Fibroblast of pulmonary artery (primary cell): ENCODE measurements at places on chromosomes 7 and 10.

DNA sequence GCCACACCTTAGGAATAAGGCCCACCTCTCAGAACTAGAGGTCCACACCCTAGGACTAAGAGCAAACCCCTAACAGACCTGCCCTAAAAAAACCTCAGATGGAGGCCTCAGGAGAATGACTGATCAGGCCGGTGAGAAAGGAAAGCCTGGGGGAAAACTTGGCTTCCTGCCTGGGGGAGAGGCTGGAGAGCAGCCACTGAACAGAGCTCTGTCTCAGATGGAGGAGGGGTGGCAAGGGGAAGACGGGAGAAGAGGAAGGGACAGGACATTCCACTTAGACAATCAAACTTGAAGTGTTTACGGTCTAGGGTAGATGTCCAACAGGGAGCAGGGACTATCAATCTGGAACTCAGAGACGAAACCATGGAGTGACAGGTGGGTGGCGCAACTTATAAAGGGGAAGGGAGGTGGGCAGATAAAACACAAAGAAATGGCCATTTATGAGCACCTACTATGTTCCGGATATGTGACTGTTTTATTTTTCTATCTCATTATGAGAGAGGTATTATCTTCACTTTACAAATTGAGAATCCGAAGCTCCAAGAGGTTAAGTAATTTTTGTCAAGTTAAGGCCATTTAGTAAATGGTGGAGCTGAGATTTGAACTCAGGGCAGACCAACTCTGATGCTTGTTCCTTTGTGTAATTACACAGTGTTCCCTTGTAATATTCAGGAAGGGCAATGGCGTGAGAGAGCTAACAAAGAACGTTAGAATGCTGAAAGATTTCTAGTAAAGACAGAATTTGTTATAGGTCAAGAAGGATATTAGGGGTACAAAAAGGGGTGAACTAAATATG, 82.6 kb downstream of the DNMBP start:
- peak; percentile 72 for DNase-seq

DNA sequence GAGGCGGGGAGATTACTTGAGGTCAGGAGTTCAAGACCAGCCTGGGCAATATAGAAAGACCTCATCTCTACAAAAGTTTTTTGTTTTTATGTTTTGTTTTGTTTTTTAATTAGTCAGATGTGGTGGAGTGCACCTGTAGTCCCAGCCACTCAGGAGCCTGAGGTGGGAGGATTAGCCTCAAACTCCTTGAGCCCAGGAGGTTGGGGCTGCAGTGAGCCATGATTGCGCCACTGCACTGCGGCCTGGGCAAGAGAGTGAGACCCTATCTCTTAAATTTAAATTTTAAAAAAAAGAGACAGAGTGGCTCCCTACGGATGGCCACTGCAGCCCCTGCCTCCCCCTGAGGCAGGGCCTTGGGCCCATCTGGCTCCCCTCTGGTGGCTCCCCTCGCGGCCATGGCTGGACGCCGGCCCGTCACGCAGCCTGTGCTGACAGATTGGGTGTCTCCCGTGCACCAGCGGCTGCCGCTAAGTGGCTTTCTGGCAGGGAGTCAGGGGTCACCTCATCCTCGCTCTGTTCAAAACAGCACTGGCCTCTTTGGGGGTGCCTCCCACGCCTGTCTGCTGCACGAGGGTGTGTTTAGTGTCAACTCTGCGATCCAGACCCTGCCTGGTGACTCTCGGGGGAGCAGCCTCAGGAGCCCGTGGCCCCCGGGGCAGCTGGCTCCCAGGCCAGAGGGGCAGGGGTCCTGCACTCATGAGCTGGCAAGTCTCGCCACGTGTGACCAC, 44.4 kb upstream of the ELN start:
- DNase-seq = no peak

DNA sequence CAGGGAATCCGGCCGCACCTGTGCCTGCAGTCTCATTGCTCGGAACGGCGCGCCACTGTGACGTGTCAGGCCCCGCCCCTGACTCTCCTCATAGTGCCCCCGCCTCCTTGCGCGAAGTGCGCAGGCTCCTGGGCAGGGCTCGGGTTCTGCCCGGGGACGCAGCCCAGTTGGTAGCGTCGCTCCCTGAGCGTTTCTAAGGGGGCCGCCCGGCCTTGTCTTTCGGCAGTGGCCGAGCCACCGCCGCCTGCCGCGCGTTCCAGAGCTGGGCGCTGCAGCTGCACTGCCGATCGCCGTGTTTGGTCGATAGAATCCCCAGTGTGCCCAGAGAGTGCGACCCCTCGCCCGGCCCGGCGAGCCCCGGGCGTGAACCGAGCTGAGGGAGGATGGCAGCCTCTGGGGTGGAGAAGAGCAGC, at the start of gene KLHL7:
KLHL7 (plus strand) TSS at position 142 of the 413 bp plus-strand sequence; CDS start at position 384, 242 bp downstream.
- DNase-seq = peak; percentile 91

DNA sequence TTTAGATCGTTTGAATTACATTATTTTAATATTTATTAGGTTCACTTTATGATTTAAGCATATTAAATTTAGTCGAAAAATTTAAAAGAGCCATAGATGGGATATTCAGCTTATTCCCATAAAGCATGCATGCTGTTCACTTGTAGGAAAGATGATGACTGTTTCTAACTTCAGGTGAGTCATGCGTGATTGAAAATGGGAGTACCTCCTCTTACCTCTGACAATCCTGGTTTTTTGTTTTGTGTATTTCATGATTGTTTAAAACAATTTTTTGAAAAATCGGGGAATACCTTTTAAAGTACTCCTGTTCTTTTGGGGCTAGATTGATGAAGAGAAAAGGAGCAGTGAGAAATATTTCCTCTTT, 1.4 kb downstream of the TNKS2 start:
- DNase-seq = no peak

DNA sequence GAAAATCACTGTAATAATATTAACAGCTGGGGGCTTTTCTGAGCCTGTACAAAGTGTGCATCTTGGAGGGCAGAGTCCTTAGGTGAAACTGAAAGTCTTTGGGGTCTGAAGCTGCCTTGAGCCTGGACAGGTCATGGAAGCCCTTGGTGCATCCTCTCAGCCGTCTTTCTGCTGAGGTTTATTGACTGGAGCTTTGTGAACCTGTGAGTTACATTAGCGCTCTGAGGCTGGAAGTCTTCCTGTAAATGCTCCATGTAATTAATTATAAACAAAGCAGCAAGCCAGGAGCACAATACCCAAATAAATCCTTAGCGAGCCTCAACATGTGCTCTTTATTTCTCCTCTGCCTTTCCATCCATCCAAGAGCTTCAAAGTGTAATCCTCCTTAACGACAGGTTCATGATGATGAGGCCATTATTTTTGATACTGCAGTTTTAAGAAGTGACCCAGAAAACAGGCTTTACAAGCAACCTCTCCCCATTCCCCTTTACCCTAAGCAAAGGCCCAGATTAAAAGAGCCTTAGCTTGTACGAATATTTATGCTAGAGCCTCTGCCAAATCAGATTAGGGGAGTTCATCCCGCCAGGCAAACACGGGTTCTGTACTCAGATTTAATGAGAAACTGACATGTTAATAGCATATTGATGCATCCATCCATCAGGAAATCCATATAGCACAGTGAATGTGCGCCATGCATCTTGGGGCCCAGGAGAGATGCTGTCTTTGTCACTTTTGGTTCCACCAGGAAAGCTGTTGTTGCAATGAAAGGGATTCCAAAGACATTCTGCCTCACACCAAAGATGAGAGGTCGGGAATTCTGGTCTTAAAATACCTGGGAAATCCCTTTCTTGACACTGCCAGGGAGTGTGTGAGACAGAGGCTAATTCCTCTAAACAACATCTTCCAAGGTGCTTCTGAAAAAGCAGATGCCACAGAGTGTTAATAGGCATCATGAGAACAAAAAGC, 118.1 kb downstream of the ANLN start:
- no peak for DNase-seq

DNA sequence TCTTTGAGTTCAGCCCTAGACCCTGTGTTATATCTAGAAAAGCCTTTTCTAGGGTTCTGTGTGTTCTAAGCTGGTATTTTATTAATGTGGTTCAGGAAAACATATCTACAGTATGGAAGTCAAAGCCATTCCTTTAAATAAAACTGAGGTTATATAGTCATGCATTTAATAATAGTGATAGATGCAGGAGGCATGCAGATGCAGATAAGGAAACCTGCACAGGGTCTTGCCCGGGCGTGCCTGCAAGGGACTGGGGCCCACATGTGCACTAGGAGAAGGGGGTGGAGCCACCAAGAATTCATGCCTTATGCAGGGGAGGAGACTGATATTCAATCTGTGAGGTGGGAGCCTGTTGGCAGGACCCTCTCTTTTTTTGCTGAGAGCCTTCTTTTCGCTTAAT, 171.5 kb downstream of the PRPF18 start:
- DNase-seq = peak; percentile 62

DNA sequence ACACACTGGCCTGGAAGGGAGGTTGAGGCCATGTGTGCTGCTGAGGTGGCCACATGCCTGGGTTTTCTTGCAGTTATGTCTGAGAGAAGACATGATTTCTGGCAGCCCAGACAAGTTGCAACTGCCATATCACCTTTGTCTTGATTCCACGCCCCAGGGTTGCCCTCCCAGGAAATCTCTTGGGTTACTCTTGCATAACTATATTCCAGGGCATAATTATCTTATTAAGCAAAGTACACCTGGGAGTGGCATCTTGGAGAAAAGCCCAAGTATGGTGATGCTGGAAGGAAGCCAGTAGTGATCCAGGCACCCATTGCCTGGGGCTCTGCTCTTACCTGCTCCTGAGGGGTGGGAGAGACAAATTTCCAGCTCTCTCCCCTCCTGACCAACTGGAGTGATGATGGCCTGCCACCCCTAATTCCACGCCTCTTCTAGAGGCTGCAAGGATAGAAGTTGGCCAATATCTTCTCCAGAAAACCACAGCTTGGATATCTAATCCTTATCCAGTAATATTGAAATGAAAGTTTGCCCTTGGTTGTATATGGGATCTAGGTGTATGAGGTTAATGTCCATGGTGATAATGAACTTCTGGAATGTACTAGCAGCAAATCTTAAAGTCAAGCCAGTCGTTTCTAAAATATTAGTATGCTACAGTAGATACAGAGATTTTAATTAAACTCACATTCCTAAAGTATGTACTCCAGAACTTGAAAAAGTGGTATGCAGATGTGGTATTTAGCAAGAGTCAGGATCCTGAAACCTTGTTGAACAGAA, 5.0 kb downstream of the AKR1B10 start:
- DNase-seq = no peak

DNA sequence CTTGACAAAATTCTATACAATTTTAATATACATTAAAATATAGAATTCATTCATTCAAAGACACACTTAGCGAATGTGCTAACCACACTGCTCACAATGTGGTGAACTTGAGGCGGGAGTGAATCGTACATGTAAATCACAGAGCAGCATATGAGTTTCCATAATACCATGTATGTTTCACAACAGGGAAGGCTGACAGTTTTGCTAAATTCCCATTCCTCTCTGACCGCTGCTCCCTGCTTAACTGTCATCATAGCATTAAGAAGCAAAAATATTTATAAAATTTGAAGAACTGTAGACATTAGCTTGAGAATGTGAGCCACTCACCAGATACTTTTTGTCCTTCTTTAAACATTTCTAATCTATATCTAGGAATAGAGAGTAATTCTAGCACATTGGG, 763.3 kb downstream of the MAGI2 start:
- no peak for DNase-seq

DNA sequence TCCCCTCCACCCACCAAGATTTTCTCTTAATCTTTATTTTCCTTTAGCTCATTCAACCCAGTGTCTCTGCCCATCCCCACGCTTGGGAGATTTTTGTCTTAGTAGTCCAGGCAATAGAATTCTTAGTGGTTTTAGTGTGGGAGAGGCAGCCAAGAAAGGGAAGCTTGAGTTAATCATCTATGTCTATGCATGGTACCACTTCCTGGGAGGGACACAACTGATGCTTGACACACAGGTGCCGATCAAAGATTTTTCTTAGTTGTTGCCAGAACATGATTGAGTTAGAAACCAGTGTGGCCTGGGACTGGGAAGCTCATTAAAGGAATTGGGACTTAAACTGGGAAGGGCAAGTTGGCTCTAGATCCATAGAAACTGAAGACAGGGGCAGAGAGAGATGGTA, 3.1 kb downstream of the STRA8 start:
- DNase-seq = no peak
